ENCODE measurements at places on chromosomes 1 and 21.

- DNase-seq = no peak
Measured at GRCh38 chr1:161884475-161884874, 118.4 kb downstream of the ATF6 start.

GRCh38 chr1:154179946-154180687, 11.8 kb downstream of the TPM3 start:
- DNase-seq = no peak

- no peak for DNase-seq
Measured at GRCh38 chr1:208231881-208232661, 12.1 kb downstream of the PLXNA2 start.

DNA sequence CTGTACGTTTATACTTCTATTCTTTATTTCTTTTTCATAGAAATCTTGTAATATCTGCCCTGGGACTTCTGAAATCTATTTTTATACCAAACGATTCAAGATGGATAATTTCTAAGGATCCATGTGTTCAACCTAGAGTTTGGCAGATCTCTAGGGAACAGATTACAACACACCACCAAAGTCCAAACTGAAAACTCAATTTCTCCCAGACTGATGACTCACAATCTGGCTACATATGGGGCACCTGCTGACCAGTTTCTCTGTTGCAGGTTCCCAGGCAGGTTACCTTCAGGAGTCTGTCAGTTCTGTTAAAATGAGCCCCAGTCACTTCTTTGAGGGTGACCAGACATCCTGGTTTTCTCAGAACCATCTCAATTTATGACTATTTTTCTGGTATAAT, 439.4 kb downstream of the GPATCH2 start:
- no peak for DNase-seq

DNA sequence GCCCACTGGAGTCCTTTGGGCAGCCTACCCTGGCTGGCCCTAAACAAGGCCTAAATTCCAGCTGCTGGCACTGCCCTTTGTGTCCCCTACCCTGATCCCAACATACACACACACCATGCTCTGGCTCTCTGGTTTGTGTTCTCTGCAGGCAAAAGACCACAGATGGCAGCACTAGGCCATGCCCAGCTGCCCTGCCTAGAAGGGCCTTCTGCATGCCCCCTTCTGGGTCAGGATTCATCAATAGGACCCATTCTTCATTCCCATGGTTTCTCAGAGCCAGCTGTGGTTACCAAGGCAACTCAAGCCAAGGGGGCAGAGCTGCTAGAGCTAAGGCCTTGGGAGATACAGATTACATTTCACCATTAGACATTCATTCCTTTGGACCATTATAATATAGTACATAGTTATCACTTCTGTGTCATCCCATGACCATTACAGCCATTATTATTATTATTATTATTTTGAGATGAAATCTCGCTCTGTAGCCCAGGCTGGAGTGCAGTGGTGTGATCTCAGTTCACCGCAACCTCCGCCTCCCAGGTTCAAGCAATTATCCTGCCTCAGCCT, 17.5 kb downstream of the ASAP3 start:
- no peak for DNase-seq
